ENCODE measurements at places on chromosomes 16 and 17.

GRCh38 chr17:74243013-74243755, 29.8 kb downstream of the TTYH2 start:
- DNase-seq = peak; percentile 3

DNA sequence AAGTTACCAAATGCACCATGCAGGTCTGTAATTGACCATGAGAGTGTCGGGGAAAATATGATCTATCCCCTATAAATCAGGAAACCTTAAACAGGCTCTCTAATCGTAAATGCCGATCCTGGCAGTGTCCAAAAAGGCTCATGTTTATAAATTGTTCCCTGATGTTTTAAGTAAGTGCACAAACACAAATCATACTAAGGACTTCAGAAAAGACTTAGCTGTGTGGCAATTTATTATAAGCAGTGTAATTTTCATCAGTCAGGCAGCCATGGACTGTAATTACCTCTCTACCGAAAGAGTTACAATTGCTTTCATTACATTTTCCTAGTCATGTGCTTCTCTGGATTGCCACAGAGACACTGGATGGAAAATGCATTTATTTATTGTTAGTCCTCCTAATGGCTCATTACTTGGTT, 73.4 kb upstream of the COX10 start:
- DNase-seq = no peak

- DNase-seq = no peak
Measured at GRCh38 chr16:59042301-59042700, 308.2 kb upstream of the GOT2 start.

GRCh38 chr17:36695082-36695481, 93.7 kb downstream of the MRM1 start:
- DNase-seq = no peak

GRCh38 chr16:81816351-81816750, 37.3 kb downstream of the PLCG2 start:
- no peak for DNase-seq

DNA sequence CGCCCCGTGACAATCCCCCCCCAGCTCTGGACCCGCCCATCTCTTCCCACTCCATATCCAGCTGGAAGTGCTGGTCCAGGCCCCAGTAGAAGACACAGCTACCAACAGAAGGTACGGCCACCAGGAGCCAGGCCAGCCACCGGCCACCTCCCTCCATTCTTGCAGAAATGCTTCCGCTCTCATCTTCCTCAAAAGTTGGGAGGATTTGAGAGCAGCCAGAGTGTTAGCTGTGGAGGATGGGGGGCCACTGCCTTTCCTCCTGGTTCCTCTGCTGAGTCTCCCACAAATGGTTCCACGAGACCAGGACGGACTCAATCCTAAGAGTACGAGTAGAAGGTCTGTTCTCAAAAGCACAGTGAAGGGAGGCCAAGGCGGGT, 78.3 kb downstream of the GAS7 start:
- DNase-seq = no peak

- no peak for DNase-seq
Measured at GRCh38 chr17:79681628-79682261, 49.0 kb upstream of the ENPP7 start.

- peak; percentile 22 for DNase-seq
Measured at GRCh38 chr17:63249256-63250004, 196.7 kb downstream of the CYB561 start.

DNA sequence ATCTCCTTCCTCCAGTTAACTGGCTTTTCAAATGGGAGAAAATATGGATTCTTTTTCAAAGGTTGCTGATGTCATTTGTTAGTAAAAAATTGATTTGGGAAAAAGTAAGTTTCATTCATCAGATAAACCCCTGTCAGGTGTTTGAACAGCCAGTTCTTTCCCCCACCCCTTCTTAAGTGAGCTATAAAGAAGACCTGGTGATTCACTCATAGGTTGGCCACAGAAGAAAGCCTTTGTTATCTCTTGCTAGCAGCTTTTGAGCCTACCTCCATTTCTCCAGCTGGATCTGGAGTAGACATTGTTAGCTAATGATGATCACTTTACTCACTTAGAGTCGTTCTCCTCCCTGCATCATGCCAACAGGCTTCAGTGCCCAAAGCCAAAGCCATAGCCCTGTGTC, 63.0 kb downstream of the NLK start:
- no peak for DNase-seq

- DNase-seq = no peak
Measured at GRCh38 chr17:57750109-57750871, 5.2 kb upstream of the CCDC182 start.

DNA sequence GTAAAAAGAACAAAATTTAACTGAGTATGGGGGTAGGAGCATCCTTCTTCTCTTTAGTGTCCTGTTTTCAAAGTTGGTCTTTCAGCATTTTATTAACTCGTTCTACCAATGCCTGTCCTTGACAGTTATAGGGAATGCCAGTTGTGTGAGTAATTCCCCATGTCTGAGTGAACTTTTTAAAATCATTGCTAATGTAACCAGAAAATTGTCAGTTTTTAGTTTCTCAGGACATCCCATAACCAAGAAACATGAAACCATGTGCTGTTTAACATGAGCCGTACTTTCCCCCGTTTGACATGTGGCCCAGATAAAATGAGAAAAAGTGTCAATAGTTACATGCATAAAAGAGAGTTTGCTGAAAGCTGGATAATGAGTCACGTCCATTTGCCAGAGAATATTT, 71.4 kb upstream of the ARL4D start:
- no peak for DNase-seq

- no peak for DNase-seq
Measured at GRCh38 chr16:53766304-53767016, 62.5 kb downstream of the FTO start.

- no peak for DNase-seq
Measured at GRCh38 chr17:42817866-42818265, 6.2 kb downstream of the BECN1 start.

- no peak for DNase-seq
Measured at GRCh38 chr17:19344311-19345066, 18.0 kb downstream of the B9D1 start.

DNA sequence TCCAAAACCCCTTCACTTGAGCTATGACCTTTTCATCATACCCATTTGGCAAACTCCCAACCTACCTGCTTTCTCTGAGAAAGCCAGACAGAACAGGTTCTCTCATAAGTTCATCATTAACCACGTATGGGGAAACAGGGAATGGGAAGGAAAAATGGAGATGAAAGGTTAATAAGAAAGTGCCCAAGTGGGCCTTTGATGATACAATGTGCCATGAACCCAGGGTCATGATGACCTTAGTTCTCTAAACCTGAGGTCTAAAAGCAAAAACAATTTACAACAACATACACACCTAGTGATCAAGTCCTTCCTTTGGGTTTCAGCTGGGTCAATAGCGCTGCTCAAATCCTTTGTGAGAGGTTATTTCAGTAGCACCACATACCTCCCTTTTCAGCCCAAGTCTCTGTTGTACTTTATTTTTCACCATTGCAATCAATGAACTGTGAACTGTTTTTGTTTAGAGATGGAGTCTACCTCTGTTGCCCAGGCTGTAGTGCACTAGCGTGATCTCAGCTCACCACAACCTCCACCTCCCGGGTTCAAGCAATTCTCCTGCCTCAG, 14.5 kb upstream of the RANGRF start:
- DNase-seq = no peak

- no peak for DNase-seq
Measured at GRCh38 chr17:48575673-48576478, 2.3 kb downstream of the HOXB4 start.

DNA sequence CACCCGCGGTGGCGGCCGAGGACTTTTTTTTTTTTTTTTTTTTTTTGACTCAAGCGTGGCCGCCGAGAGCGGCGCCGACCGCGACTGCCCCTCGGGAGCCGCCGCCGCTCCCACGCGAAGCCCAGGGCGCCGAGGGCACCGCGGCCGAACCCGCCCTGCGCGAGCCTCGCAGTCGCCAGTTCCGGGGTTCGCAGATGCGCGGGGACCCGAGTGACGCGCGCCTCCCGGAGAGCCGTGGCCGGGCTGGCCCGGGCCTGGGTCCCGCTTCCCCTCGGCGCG, 1.1 kb downstream of the METRNL start:
- no peak for DNase-seq

DNA sequence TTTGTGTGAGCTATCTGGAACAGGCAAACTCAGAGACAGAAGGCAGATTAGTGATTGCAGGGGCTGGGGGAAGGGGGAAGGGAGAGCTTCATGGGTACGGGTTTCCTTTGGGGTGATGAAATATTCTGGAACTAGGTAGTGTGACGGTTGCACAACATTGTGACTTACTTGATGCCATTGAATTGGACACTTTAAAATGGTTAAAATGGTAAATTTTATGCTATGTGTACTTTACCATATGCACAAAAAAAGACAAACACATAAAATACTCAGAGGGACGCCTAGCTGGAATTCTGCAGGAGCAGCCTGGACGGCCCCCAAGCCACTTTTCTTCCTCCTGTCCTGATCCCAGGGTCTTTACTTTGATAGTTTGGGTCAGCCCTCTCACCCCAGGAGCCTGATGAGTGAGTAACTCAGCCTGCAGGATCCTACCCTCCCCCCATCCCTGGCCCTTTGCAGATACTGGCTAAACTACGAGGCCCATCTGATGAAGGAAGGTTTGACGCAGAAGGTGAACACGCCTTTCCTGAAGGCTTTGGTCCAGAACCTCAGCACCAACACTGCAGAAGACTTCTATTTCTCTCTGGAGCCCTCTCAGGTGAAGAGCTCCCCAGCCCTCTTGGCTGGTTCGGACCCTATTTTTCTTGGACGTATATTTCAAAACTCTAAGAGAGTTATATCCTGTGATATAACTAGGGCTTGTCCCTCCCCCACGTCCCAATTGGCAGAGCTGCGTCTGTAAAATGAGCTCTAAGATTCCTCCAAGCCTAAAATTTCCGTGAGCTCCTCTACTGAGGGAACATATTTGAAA, 7.8 kb downstream of the ADGRG3 start:
- DNase-seq = no peak

DNA sequence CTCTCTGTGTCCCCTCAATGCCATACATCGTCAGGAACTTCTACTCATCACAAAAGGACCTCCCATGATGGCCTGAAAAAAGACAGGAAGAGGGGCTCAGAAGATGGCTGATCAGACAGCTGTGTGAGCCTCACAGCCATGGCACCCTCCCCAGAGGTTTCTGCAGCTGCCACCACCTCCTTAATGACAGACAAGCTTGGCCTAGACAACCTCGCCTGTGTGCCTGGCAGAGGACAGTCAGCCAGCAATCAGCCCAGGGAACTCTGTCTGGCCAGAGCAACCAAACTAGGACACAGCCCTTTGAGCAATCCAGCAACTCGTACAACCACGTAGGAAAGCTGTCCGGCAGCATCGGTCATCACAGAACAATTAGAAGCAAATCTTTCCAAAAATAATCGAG, 54.2 kb upstream of the MED9 start:
- DNase-seq = no peak

- DNase-seq = peak; percentile 63
Measured at GRCh38 chr17:17890773-17891759, 54.3 kb upstream of the SREBF1 start.

DNA sequence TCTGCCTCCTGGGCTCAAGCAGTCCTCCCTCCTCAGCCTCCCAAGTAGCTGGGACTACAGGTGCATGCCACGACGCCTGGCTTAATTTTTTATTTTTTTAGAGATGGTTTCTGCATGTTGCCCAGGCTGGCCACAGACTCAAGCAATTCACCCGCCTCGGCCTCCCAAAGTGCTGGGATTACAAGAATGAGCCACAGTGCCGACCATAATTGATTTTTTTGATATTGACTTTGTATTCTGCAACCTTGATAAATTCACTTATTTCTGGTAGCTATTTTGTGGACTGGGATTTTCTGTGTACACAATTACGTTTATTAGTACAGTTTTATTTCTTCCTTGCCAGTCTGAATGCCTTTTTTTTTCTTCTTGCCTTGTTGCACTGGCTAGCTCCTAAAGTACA, 30.0 kb downstream of the TAOK1 start:
- no peak for DNase-seq

GRCh38 chr16:85041219-85042166, 13.9 kb downstream of the KIAA0513 start:
- DNase-seq = peak; percentile 21

DNA sequence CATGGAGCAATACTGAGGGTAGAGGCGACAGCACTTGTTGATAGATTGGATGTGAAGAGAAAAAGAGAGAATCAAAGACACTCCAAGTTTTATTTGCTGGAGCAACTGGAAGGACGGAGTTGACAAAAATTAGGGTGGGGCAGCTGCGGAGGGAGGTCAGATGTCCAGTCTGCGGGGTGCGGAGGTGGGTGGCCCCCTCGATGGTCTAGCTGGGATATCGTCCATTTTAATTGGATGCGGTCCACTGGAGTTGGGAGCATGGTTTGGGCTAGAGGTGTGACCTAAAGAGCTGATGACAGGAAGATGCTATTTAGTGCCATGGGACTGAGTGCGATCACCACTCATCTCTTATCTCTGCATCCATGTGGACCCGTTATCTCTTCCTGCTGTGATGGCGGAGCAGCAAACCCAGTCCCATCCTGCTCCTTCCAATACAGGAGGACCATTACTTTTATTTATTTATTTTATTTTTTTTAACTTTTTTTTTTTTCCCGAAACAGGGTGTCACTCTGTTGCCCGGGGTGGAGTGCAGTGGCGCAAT, 48.3 kb upstream of the CBX4 start:
- no peak for DNase-seq

DNA sequence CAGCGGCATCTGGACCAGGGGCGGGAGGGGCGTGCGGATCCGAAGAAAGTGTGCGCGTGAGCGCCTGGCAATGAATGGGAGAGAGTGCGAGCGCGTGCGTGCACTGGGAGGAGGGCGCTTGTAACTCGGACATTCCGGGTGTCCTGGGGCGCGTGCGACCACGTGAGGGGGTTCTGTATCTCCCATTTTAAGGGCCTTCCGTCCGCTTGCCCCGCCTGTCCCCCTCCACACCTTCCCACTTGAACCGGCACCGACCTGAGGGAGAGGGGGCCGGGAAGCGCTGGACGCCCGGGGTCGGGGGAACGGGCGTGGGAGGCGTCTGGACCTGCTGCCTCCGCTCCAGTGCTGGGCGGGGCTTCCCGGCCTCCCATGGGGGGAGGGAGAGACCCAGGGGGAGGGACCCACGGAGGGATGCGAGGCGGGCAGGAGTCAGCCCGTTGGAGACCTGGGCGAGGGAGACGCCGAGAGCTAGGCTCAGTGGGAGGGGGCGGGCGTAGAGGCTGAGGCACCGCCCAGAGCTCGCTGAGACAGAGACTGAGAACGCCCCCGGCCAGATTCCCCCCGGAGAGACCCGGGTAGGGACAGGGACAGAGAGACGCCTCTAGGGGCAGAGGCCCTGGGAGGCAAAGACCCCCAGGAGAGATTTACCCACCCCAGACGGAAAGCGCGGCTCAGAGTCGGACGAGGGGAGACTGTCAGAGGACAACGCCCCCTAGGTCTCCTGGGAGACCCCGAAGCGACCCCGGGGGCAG, at the start of gene KREMEN2:
Gene KREMEN2, plus strand, starts transcription at position 553 of the 752 bp plus-strand sequence. CDS start 246 bp downstream, outside the sequence.
- peak; percentile 33 for DNase-seq

Data from RPMI7951 (cell line).